ENCODE measurements at places on chromosomes 11 and 22. TPM values are rescaled to one million over a fixed set of nuclear protein-coding genes. Genes with fewer than 3 reads are reported as not detected.

- no peak overlapping the region for H3K27ac ChIP-seq
- no peaks in the 10 kb centered on the region for H3K27me3 ChIP-seq
- no peak overlapping the region for H3K4me3 ChIP-seq
- no peak for DNase-seq
- peaks cover 5% of the 10 kb centered on the region for H3K4me1 ChIP-seq
- no peaks in the 10 kb centered on the region for H3K36me3 ChIP-seq
These were observed 136.0 kb downstream of the C11orf58 start for GRCh38 chr11:16874275-16874975.

DNA sequence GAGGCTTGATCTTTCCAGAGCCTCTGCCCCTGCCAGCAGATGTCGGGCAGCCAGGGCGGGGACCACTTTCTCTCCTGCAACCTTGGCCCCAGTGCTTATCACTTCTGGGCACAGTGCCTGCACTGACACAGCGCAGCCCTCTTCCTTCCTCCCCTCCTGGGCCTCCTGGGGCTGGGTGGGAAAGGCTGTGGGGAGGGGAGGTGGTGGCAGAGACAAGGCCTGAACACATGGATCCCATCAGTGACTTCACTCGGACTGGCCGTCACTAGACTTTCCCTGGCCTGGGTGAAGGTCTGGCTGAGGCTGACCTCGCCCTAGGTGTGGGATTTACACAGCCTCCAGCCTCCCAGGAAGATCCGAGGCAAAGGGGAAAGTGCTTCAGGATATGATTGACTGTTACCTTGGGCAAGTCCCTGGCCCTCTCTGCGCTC lies 68.1 kb downstream of the LRRC32 start:
- peaks cover 25% of the 10 kb centered on the region for H3K4me1 ChIP-seq
- no peaks in the 10 kb centered on the region for H3K36me3 ChIP-seq
- no peak overlapping the region for H3K4me3 ChIP-seq
- H3K27ac ChIP-seq, result no peak overlapping the region
- peak; percentile 73 for DNase-seq
- H3K27me3 ChIP-seq, result no peaks in the 10 kb centered on the region

GRCh38 chr11:119307219-119307618 lies 9.7 kb downstream of the MCAM start:
- no peaks in the 10 kb centered on the region for H3K4me1 ChIP-seq
- no peaks in the 10 kb centered on the region for H3K27me3 ChIP-seq
- H3K4me3 ChIP-seq, result no peak overlapping the region
- H3K36me3 ChIP-seq, result peaks cover 13% of the 10 kb centered on the region

- peaks cover 18% of the 10 kb centered on the region for H3K4me1 ChIP-seq
- H3K4me3 ChIP-seq, result no peak overlapping the region
- no peaks in the 10 kb centered on the region for H3K36me3 ChIP-seq
- DNase-seq, result peak; percentile 79
- no peaks in the 10 kb centered on the region for H3K27me3 ChIP-seq
These were observed 6.4 kb downstream of the FADS2 start for GRCh38 chr11:61834278-61835048.

GRCh38 chr11:31826536-31827438 lies 15.7 kb upstream of the PAX6 start:
- DNase-seq, result peak; percentile 31
- H3K27ac ChIP-seq, result no peak overlapping the region
- H3K36me3 ChIP-seq, result no peaks in the 10 kb centered on the region
- H3K4me3 ChIP-seq, result no peak overlapping the region
- H3K27me3 ChIP-seq, result peaks cover 97% of the 10 kb centered on the region

- H3K4me3 ChIP-seq, result no peak overlapping the region
- no peak for DNase-seq
- H3K36me3 ChIP-seq, result peaks cover 2% of the 10 kb centered on the region
- no peak overlapping the region for H3K27ac ChIP-seq
These were observed 25.6 kb downstream of the MRPL21 start for GRCh38 chr11:68878022-68878421.

DNA sequence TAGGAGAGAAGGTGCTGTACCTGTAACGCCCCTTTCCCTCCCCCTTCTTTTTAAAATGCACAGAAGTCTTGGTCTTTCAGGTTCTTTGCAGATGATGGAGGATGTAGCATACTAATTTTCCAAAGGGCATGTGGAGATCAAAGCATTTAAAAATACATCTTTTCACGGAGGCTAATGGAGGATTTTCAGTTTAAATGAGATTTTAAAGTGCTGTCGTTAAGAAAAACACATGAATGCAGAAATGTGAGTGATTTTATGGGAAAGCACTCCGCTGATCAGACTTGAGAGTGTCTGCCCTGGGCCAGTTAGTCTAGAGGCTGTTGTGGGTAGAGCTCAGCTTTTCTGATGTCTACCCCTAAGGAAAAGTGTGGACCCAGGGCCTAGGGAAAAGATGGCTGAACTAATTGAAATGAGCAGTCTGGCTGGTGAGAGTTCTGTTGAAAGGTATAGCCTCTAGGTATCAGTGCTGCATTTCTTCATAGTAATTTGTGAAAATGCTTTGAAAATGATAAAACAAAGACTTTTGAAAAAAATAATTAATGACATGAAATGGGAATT lies 2.5 kb downstream of the AMOTL1 start:
- peaks cover 13% of the 10 kb centered on the region for H3K4me1 ChIP-seq
- H3K27me3 ChIP-seq, result no peaks in the 10 kb centered on the region
- no peak overlapping the region for H3K4me3 ChIP-seq
- H3K36me3 ChIP-seq, result no peaks in the 10 kb centered on the region

- peak; percentile 56 for DNase-seq
- peak overlapping the region; percentile 55 for H3K27ac ChIP-seq
- H3K4me3 ChIP-seq, result no peak overlapping the region
- peaks cover 23% of the 10 kb centered on the region for H3K4me1 ChIP-seq
These were observed 106.9 kb downstream of the SYN3 start for GRCh38 chr22:32951076-32951806.

- H3K4me1 ChIP-seq, result no peaks in the 10 kb centered on the region
- DNase-seq, result no peak
- H3K4me3 ChIP-seq, result no peak overlapping the region
These were observed 12.1 kb upstream of the BAIAP2L2 start for GRCh38 chr22:38122616-38123015.

DNA sequence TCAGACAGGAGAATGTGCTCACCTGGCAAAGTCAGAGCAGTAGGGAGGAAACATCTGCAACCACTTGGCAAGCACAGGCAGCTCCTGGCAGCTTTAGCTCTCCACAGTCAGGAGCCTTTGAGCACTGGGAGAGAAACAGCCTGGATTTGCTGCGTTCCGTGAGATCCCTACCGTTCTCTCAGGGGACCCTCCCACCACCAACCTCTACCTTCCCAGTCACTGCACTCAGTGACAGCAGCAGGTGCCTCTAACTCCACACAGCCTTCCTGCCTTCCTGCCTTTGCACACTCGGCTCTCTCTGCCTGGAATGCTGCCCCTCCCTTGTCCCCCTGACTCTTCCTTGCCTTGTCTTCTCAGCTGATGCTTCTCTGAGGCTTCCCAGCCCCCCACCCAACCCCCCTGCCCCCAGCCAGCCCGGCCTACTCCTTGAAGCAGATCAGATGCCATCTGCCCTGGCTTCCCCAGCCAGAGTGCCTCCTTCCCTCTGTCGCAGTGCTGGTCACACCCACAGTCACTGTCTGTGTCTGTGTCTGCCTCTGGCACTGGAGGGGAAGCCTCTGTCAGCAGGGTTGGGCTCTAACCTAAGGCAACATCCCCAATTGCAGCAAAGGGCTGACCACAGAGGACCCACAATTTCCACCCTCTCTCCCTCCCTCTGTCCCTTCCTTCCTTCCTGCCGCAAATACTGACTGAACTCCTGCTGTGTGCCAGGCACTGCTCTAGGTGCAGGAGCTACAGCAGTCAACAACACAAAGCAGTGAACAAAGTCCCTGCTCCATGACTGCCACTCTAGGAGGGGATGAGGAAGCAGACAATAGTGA lies 14.9 kb upstream of the TSKU start:
- no peak overlapping the region for H3K4me3 ChIP-seq
- peaks cover 69% of the 10 kb centered on the region for H3K4me1 ChIP-seq
- no peaks in the 10 kb centered on the region for H3K36me3 ChIP-seq
- no peaks in the 10 kb centered on the region for H3K27me3 ChIP-seq

DNA sequence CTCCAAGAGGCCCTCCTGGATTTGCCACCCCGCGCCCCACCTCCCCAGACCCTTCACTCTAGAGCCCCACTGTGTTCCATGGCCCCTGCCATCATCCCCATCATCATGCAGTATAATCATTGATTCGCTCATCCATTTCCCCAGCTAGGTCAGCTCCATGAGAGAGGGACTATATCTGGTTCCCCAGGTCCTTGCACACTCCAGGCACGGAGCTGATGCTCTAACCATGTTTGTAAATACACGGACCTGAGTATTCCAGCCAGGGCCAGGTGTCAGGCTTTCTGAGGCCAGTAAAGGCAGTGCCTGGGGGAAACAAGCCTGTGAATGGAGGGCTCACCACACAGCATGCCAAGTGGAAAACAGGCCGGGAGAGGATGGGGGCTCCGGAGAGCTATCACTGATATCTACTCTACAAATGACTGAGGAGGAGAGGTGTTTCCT lies 27.1 kb upstream of the OAF start:
- H3K27me3 ChIP-seq, result no peaks in the 10 kb centered on the region
- H3K27ac ChIP-seq, result peak overlapping the region; percentile 49
- no peaks in the 10 kb centered on the region for H3K36me3 ChIP-seq
- no peak for DNase-seq
- no peak overlapping the region for H3K4me3 ChIP-seq
- H3K4me1 ChIP-seq, result peaks cover 64% of the 10 kb centered on the region

DNA sequence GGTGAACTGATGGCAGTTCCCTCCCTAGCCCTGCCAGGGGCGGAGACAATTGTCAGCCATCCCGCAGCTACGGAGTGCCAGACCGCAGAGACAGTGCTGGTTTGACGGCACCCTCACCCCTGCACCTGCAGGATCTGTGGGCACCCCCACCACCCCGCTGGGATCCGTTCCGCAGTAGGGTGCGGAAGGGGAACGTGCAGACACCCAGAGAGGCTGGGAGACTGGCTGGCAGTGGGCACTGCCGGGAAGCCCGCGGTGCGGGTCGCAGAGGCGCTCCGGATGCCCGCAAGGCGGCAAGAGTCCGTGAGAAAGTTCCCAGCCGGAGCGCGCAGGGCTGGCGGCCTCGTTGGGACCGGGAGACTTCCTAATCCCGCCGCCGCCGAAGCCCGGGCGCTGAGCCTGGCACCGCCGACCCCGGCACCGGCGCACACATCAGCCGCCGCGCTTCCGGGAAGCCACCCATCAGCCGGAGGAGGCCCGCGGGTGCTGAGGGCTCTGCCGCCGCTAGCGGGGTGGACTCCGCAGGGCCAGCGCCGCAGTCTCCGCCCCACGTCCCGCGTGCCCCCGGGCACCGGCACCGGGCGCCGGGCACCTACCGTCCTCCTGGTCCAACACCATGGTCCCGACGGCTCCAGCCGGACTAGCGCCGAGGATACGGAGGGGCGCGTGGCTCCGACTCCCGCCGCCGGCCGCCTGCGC lies 4.3 kb upstream of the LMO1 start:
- no peaks in the 10 kb centered on the region for H3K36me3 ChIP-seq
- no peak overlapping the region for H3K27ac ChIP-seq
- H3K27me3 ChIP-seq, result peaks cover 72% of the 10 kb centered on the region
- H3K4me3 ChIP-seq, result no peak overlapping the region

DNA sequence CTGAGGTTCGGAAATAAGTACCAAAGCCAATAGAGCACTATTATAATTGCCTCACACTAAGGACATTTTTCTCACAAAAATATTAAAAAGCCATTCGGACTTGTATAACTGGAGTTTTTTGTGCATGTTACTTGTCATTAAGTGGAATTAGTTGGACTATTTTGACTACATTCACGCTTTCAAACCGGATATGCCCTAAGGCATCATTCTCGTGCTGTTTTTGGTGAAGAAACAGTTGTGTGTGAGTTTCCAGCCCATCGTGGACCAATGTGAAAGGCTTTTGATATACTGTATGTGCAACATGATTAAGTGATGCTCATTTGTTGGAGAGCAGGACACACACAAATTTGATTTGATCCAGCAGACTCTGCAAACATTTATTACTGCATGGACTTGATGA lies 192.8 kb downstream of the PGR start:
- H3K27me3 ChIP-seq, result no peaks in the 10 kb centered on the region
- H3K4me3 ChIP-seq, result no peak overlapping the region
- DNase-seq, result no peak
- H3K27ac ChIP-seq, result no peak overlapping the region

- H3K4me3 ChIP-seq, result no peak overlapping the region
- H3K36me3 ChIP-seq, result peaks cover 6% of the 10 kb centered on the region
- no peak overlapping the region for H3K27ac ChIP-seq
These were observed 10.7 kb downstream of the IL17RA start for GRCh38 chr22:17095538-17095937.

DNA sequence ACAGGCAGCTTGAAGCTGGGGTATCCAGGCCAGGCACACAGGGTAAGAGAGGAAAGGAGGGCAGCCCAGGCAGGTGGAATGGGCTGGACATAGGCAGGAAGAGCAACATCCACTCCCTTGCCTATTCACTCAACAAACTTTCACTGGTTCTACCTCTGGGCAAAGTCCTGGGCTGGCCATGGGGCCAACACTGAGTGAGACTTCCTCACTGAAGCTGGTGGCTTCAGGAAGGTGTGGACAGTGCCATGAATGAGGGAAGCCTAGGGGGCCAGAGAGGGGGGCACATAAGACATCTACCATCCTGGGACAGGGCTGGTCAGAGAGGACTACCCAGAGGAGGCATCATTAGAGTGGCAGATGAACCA lies 44.9 kb upstream of the TCF20 start:
- H3K36me3 ChIP-seq, result no peaks in the 10 kb centered on the region
- no peak overlapping the region for H3K4me3 ChIP-seq
- no peak for DNase-seq
- no peak overlapping the region for H3K27ac ChIP-seq
- peaks cover 18% of the 10 kb centered on the region for H3K4me1 ChIP-seq

- no peaks in the 10 kb centered on the region for H3K27me3 ChIP-seq
- no peaks in the 10 kb centered on the region for H3K4me1 ChIP-seq
- no peak for DNase-seq
- no peak overlapping the region for H3K27ac ChIP-seq
- H3K4me3 ChIP-seq, result no peak overlapping the region
These were observed 301.2 kb downstream of the OR4C45 start for GRCh38 chr11:50333861-50334260.

TUG1 gene
- 147 TPM for total RNA-seq

CRACR2B gene
- 17.9 TPM for total RNA-seq

SLC35F2 gene
- total RNA-seq, result 15.7 TPM

NCAPD3 gene
- total RNA-seq, result 23.5 TPM

RFPL3 gene
- not detected for total RNA-seq

DRD2 gene
- total RNA-seq, result 0.28 TPM

ANGPTL5 gene
- 0.40 TPM for total RNA-seq

TMEM25 gene
- 32.0 TPM for total RNA-seq

EHF gene
- 144 TPM for total RNA-seq

EHD1 gene
- total RNA-seq, result 139 TPM

LIN7C gene
- total RNA-seq, result 24.1 TPM

IRF7 gene
- total RNA-seq, result 24.7 TPM

OLFML1 gene
- 28.1 TPM for total RNA-seq

RASL10A gene
- total RNA-seq, result not detected

Measured in lung (tissue), 17 donors.